ENCODE measurements at places on chromosomes 7 and 10. TPM values are rescaled to one million over a fixed set of nuclear protein-coding genes. Genes with fewer than 3 reads are reported as not detected.

- H3K4me3 ChIP-seq: no peak overlapping the region
- H3K36me3 ChIP-seq: peaks cover 2% of the 10 kb centered on the region
- peaks cover 40% of the 10 kb centered on the region for H3K27me3 ChIP-seq
- H3K27ac ChIP-seq: no peak overlapping the region
- H3K4me1 ChIP-seq: no peaks in the 10 kb centered on the region
These were observed 17.5 kb upstream of the JAKMIP3 start for GRCh38 chr10:132048294-132048667.

DNA sequence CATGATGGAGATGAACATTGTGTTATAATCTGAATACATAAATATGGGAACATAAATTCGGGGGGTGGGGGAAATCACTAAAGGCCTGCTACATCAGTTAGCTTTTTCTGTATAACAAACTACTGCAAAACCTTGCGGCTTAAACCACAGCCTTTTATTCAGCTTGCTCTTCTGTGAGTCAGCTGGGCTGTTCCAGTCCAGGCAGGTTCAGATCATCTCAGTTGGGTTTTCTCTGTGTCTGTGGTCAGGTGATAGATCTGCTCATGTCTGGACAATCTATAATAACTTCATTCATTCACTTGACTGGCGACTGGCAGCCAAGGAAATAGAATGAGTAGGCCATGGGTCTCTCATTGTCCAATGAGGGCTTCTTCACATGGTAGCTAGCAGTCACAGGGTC is 23.5 kb downstream of the HTR7 start:
- no peaks in the 10 kb centered on the region for H3K36me3 ChIP-seq
- peaks cover 13% of the 10 kb centered on the region for H3K27me3 ChIP-seq
- H3K4me3 ChIP-seq: no peak overlapping the region
- DNase-seq: no peak

GRCh38 chr10:33099748-33100147 is 141.7 kb upstream of the ITGB1 start:
- peaks cover under 1% of the 10 kb centered on the region for H3K36me3 ChIP-seq
- H3K4me1 ChIP-seq: peaks cover 13% of the 10 kb centered on the region
- no peaks in the 10 kb centered on the region for H3K27me3 ChIP-seq
- peak overlapping the region; percentile 71 for H3K27ac ChIP-seq

GRCh38 chr7:151461942-151462230 is 21.9 kb upstream of the CRYGN start:
- H3K27me3 ChIP-seq: no peaks in the 10 kb centered on the region
- peaks cover 27% of the 10 kb centered on the region for H3K36me3 ChIP-seq
- no peak overlapping the region for H3K27ac ChIP-seq
- H3K4me1 ChIP-seq: peaks cover 23% of the 10 kb centered on the region
- no peak overlapping the region for H3K4me3 ChIP-seq

GRCh38 chr7:2726316-2727018 is 38.5 kb downstream of the AMZ1 start:
- H3K27ac ChIP-seq: no peak overlapping the region
- DNase-seq: peak; percentile 54
- H3K36me3 ChIP-seq: peaks cover 23% of the 10 kb centered on the region
- H3K4me3 ChIP-seq: no peak overlapping the region

DNA sequence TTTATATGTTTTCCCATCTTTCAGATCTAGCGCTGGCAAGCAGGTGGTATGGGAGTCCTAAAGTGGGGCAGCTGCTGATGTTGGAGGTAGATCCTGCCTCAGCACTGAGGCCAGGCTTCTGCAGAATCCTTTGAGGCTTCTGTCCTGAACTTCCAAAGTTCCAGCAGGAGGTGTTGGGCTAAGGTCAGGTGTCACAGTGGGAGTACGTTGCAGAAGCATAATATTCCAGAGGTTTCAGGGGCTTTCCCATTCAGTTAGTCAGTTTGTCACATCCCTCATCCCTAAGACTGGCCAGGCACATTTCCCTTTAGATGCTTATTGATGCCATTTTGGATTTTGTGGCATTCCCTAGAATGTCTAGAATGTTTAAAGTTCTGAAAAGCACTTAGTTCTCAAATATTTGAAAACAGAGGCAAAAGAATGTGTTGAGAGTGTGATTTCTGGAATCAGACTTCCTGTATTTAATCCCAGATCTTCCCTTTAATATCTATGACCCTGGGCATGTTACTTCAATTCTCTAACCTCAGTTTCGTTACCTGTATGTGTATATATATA is 319.1 kb upstream of the PHYHIPL start:
- no peaks in the 10 kb centered on the region for H3K27me3 ChIP-seq
- no peak for DNase-seq
- H3K27ac ChIP-seq: peak overlapping the region; percentile 99
- H3K4me1 ChIP-seq: peaks cover 63% of the 10 kb centered on the region

SYT15 gene
- 14.5 TPM for total RNA-seq
